NCI-H1048 (cell line): ENCODE measurements at places on chromosomes 11 and 22.

GRCh38 chr22:36875741-36876140 is 14.9 kb downstream of the NCF4 start:
- DNase-seq, result no peak

DNA sequence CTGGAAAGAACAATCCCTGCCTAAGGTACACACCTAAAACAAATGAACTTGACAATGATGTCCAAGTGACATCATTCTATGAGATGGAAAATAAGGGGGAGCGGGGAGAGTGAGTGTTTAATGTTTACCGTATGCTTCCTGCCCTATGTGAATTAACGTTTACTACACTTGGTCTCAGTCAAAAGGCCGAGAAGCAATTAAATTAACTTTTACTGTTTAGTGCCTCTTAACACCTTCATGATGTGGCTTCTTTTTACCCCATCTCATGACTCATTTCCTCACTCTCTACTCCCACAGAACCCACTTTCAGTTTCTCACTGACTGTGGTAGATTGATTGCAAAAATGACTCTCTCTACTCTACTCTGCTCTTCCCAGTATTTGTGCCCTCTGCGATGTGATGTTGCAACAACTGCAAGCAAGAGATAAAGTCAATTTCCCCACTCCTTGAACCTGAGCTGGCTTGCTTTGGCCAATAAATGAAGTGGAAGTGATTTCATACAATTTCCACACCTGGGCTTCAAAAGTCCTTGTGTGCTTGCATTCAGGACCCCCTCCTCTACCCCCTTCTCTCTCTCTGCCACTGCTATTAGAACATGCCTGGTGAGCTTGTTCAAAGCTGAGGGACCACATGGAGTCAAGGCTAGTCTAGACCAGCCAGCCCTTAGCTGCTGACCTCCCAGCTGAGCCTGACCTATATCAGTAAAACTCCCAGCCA is 11.6 kb upstream of the ALKBH3 start:
- DNase-seq, result no peak

DNA sequence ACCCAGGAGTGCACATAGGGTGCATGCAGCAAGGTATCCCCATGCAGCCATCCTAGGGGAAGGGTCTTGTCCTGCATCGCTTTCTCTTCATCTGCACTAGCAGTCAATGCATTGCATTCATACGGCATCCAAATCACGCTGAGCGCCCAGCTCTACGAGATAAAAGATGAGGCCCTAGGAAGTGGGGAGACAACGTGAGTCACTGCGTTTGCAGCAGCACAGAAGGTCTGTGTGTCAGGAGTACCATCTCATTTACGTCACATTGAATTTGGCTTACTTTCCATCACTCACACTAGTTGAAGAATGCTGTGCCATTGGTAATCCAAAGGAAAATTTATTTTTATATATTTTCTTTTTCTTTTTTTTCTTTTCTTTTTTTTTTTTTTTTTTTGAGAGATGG is 2.5 kb upstream of the ST14 start:
- no peak for DNase-seq

DNA sequence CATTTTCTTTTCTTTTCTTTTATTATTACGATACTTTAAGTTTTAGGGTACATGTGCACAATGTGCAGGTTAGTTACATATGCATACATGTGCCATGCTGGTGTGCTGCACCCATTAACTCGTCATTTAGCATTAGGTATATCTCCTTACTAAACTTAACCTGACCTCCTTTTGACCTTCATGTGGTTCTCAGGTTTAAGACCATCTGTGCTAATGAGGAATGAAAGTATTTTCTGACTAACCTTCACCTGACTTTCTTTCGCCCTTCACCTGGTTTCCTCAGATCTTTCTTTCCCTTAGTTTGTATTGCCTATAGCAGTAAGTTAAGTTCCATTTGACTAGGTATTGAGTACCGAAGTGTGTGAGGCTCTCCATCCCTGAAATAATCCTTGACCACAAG is 6.5 kb downstream of the EXPH5 start:
- no peak for DNase-seq

GRCh38 chr11:8071616-8072581 is 9.1 kb upstream of the TUB start:
- DNase-seq, result no peak

- DNase-seq, result no peak
Measured at GRCh38 chr11:130839981-130840666, 76.2 kb downstream of the SNX19 start.

DNA sequence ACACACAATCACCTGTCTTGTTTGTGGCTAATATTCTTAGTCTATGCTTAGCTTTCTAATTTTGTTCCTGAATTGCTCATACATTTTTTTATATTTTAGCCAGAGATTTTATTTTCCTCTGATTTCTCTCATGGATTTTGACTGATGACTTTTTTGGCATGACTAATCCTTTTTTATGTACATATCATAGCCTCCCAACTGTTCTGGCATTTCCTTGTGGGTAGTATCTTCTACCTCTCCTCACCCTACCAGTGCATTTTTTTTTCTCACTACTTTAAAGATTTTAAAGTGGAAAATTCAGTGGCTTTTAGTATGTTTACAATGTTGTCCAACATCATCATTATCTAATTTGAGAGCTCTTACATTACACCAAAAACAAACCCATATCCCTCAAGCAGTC is 84.4 kb upstream of the TENM4 start:
- DNase-seq, result no peak

- DNase-seq, result no peak
Measured at GRCh38 chr22:32042924-32043323, at the start of gene SLC5A1. Gene SLC5A1, plus strand, starts transcription at chr22:32043261. Its CDS starts 21 bp downstream, at chr22:32043282.

DNA sequence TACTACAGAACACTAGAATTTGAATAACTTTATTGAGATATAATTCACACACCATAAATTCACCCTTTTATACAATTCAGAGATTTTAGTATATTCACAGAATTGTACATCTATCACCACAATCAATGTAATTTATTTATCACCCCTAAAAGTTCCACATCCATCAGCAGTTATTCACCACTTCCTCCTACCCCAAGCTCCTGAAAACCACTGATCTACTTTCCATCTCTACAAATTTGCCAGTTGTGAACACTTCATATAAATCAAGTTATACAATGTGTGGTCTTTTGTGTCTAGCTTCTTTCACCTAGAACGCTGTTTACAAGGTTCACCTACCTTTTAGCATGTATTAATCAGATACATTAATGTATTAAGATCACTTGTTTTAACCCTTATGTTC is 179.6 kb downstream of the TTC28 start:
- DNase-seq, result no peak

GRCh38 chr11:70605846-70606245 is 207.5 kb downstream of the CTTN start:
- DNase-seq, result no peak

DNA sequence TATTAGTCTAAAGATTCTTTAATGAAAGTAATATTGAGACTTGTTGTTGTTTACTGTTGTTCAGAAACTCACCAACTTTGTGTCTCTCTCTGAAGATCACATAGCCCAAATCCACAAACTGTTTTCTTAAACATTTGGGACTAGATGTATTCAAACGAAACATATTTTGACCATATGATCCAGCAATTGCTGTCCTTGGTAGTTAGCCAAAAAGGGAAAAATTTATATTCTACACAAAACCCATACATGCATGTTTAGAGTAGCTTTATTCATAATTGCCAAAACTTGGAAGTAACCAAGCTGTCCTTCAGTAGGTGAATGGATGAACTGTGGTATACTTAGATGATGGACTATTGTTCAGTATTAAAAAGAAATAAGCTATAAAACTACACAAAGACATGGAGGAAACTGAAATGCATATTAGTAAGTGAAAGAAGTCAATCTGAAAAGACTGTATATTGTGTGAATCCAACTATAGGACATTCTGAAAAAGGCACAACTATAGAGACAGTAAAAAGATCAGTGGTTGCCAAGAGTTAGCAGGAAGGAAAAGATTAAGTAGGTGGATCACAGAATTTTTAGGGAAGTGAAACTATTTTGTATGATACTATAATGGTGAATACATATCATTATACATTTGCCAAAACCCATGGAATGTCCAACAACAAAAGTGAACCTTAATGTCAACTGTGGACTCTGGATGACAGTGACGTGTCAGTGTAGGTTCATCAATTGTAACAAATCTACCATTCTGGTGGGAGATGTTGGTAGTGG is 442.9 kb downstream of the INSC start:
- no peak for DNase-seq

DNA sequence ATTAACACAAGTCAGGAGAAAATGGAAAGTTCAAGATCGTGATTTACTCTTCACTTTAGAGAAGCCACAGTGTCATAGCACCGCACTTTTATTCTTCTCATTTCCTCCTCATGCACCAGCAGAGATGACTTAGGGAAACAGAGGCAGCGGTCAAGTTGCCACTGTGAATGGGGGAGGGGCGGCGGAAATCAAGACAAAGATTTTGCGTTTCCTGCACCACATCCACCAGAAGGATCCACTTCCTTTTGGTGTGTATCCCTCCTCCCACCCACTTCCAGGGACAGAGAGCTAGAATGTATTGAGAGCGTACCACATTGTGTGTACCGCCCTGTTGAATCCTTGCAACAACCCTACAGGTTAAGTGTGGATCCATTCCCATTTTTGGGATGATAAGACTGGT is 21.8 kb downstream of the TSPAN18 start:
- no peak for DNase-seq
